ENCODE measurements at places on chromosomes 7 and 10.

DNA sequence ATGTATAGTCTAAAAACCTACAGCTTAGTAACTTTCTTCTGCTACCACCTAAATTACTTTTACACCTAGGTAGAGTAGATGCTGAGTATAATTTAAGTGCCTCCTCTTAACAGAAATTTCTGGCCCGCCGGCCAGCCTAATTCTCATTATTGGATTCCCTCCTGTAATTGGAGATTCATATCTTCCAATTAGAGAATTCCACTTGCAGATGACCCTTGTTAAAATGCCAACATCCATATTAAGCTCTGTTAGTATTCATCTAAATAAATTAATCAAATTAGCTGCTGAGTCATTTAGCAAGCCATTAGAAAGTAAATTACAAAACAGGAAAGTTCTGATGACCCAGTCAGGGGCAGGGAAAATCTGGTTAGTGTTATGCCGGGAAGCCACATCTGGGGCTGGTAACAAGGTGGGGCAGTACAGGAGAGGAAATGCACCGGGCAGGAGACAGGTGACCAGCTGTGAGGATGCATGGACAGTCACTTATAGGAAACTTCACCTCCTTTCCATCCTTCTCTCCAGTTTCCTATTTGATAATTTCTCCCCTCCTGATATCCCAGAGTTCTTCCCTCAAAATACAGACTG is 82.8 kb downstream of the ORC5 start:
- no peak for DNase-seq

- no peak for DNase-seq
Measured at GRCh38 chr7:81161451-81162075, 242.7 kb upstream of the SEMA3C start.

GRCh38 chr7:149285603-149286002 is 23.6 kb downstream of the ZNF783 start:
- no peak for DNase-seq

- no peak for DNase-seq
Measured at GRCh38 chr7:7127773-7128172, 54.6 kb upstream of the C1GALT1 start.

GRCh38 chr7:99004781-99005500 is 126.6 kb downstream of the TRRAP start:
- no peak for DNase-seq

DNA sequence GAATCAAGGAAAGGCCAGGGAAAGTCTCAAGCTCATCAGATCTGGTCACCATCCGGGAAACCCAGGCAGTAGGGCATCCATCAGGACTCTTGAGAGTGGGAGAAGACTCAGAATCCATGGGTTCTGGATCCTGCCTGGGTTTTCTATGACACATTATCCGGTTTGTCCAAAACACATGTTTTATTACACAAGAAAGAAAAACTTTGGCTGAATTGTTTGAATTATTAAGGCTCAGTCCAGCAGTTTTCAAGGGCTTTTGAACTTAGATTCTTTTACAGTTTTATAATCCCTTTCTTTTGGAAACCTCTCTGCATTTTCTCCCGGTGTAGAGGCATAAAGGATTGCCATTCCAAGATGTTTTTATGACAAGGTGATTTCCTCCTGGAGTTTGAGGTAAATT is 528.5 kb upstream of the MGMT start:
- DNase-seq: no peak

DNA sequence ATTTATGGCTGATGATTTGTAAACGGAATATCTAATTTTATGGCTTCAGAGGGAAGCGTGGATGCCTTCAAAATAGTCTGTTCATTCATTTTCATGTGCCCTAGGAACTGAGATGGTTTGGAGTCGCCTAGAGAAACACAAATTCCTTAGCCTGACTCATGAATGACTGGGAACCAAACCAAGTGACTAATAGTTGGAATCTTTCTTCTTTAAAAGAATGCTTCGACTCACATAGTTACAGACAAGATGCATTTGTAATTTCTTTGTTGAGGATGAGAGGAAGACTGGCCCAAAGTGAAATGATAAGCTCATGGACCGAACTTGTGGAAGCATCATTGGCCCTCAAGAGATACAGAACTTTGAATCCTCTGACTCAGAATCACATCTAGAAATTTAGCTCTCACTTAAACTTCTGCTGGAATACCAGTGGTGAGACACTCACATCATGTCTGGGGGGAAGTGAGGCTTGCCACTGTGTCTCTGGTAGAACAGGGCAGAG is 1107.2 kb downstream of the NRG3 start:
- DNase-seq: no peak

DNA sequence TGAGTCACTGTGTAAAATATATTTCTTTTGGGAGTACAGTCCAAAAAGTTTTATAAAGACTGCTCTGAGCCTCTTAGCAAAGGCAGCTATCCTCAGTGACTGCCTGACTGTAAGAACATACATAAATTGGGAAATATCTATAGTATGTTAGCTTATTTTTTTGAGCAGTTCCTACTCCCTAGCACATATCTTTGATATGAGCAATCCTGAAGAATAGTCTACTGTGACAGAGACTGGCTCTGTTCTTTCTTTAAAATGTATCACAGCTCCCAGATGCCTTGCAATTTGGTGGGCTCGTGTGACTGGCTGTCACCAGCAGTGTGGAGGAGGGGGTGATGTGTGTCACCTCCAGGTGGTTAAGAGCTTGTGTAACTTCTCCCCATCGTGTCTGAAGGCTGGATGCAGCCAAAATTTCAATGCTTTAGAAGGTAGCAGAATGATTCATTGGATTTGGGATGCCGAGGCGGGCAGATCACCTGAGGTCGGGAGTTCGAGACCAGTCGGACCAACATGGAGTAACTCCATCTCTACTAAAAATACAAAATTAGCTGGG is 47.9 kb downstream of the MTERF1 start:
- DNase-seq: no peak

- no peak for DNase-seq
Measured at GRCh38 chr7:105230486-105230885, 158.2 kb downstream of the SRPK2 start.

GRCh38 chr7:7766671-7767070 is 48.3 kb upstream of the RPA3 start:
- no peak for DNase-seq

GRCh38 chr7:43693687-43694398 is 35.5 kb downstream of the COA1 start:
- DNase-seq: no peak
